ENCODE measurements at places on chromosomes 1 and 21. TPM values are rescaled to one million over a fixed set of nuclear protein-coding genes. Genes with fewer than 3 reads are reported as not detected.
A peak's percentile ranks its signal among the peaks of the same experiment; 100 is the strongest.

- DNase-seq, result no peak
Observed at GRCh38 chr1:167158111-167158812, 62.4 kb upstream of the POU2F1 start.

GRCh38 chr1:63888984-63889383, 115.2 kb downstream of the ROR1 start:
- DNase-seq, result no peak

ST7L gene
- total RNA-seq, result 17.5 TPM

DNA sequence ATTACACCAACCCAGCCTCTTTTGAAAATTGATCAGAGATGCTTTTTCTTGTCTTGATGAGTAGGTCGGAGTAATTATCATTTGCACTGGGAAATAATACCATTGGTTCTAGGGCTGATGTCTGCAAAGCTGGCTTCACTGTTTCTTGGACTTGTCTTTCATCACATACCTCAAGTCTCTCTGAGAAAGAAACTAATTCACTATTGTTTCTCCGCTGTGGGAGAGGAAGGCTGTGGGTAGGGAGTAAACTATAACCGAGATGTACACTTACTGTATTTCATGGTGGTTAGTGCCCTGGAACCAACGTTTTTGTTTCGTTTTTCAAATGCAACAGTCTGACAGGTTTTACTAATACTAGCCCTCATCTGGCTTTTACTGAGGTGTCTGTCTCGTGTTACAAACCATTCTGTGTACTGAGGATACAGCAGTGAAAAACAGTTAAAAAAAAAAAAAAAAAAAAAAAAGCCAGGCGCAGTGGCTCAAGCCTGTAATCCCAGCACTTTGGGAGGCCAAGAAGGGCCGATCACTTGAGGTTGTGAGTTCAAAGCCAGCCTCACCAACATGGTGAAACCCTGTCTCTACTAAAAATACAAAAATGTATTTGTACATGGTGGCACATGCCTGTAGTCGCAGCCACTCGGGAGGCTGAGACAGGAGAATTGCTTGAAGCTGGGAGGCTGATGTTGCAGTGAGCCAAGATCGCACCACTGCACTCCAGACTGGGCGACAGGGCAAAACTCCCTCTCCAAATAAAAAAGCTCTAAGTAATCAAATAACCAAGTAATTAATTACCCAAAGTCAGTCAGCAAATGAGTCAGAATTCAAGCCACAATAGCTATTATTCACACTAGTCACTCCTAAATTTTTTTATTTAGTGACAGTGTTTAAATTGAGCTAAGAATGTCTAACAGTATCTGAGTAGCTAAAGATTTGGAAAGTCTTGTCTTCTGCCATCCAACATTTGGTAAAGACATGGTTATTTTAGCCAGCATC, 23.3 kb downstream of the TOMM20 start:
- no peak for DNase-seq

LAMC2 gene
- 13.0 TPM for total RNA-seq

DNA sequence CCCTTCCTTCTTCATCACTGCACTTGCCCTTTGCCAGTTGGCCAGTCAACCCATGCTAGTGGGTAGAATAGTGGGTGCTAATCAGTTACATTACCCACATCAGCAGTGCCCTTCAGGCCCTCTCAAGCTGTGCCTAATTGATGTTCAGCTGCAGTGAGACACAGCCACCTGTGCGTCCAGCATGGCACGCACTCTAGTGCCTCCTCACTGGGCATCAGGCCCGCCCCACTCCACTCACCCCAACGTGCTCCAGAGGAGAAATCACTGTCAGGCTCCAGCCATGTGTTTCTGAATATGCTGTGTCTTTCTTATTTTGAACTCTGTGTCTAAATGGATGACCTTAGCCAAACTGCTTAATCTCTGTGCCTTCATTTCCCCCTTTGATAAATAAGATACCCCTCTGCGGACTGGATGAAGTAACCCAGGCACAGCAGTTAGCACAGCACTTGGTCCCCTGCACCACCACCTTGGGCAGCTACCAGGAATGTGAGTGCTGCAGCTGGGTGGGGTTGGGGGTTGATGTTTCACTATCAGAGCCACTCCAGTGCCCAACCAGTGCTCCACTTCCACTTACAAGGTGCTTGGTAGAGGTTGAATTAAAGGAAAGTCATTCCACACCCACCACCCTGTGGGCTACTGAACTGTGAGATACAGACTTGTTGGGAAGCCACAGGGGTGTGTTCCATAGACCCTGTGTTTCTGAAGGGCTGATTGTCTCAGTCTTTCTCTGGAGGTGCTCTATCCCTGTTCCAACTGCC, 8.9 kb upstream of the ADORA3 start:
- DNase-seq, result no peak

GRCh38 chr1:147334292-147334691, 91.8 kb downstream of the CHD1L start:
- no peak for DNase-seq

PTGFR gene
- 0.13 TPM for total RNA-seq

- DNase-seq, result no peak
Observed at GRCh38 chr21:42093991-42094421, 22.9 kb downstream of the UMODL1 start.

GRCh38 chr1:230694464-230694863, 19.5 kb downstream of the AGT start:
- no peak for DNase-seq

- DNase-seq, result no peak
Observed at GRCh38 chr1:89121641-89122040, 4.3 kb downstream of the GBP2 start.

DNA sequence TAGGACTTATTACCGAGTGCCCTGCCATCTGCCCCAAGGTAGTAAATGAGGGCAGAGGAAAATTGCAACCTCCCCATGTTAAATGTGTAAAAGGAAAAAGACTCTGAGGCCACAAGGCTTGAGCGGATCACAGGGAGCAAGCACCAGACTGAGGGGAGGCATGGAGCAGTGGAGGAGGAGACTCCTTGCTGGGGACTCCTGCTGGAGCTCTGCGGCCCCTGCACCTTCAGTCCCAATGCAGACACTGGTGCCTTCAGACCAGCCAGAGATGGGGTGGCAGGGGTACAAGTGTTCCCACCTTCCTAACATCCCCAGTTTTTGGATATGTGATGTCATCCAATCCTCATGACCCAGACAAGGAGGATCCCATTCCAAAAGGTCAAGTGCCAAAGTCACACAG, 128.4 kb upstream of the NGF start:
- DNase-seq, result no peak

DNA sequence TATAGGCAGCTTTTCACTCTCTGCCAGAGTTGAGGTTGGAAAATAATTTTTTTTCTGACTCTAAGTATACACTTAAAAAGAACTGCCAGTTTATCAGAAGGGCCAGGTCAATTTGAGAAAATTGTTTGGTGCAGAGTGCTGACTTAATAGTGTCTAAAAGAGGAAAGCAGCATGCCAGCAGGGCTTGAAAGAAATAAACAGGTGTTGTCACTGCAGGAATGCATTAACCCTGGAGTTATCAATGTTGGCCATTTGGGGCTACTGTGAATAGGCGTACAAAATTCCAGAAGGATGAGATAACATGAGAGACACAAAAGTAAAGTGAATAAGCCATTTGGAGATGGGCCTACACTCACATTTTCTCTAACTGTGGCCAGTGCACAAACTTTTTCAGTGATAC, 220.6 kb upstream of the PLD5 start:
- DNase-seq, result no peak

GRCh38 chr1:168317309-168317708, 36.6 kb downstream of the TBX19 start:
- no peak for DNase-seq

GRCh38 chr1:182264185-182264584, 127.4 kb downstream of the GLUL start:
- no peak for DNase-seq

DNA sequence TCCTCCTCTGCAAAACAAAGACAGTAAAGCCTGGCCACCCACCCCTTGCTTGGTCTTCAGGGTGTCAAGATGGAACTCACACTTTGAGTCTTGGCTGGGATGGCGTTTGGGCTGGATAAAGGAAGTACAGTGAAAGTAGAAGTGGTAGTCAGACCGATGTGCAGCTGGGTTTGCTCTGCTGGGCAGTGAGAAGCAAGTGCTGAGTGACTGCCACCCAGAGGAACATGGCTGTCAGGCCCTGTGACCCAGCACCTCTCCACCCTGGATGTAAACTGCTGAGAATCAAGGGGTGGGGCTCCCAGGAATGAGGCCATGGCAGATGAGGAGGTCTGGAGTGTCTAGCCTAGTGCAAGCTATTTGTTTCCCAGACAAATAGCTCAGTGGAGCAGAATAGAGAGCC, 51.2 kb downstream of the POFUT2 start:
- no peak for DNase-seq

- no peak for DNase-seq
Observed at GRCh38 chr1:178607718-178608408, 95.0 kb downstream of the TEX35 start.

DNA sequence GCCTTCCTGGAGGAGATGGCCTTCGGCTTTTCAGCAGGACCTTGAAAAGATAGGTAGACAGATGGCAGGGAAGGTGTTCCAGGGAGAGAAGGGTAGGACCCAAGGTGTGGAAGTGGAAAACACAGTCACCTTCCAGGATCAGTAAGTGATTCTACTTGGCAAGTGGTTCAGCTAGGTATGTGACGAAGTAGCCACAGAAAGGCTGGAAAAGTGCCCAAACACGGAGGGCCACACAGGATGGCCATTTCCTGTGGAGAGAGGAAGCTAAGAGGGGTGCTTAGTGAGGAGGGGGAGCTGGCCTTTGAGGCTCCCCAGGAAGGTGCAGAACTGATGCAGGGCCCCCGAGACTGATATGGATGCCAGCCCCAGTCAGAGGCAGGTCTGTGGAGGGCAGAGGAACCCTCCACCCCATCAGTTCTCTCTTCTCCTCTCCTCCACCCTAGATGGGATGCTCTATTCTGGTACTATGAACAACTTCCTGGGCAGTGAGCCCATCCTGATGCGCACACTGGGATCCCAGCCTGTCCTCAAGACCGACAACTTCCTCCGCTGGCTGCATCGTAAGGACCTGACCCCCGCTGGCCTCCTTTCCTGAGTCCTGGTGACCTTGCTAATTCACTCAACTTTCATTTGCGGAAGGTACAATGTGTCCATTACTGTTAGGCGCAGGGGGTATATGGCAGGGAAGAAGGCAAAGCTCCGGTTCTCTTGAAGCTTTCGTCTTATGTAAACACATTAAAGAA, 6.8 kb downstream of the SEMA4A start:
- no peak for DNase-seq

RCSD1 gene
- 0.07 TPM for total RNA-seq

GRCh38 chr21:26365849-26366248, 195.3 kb upstream of the APP start:
- DNase-seq, result no peak

DNA sequence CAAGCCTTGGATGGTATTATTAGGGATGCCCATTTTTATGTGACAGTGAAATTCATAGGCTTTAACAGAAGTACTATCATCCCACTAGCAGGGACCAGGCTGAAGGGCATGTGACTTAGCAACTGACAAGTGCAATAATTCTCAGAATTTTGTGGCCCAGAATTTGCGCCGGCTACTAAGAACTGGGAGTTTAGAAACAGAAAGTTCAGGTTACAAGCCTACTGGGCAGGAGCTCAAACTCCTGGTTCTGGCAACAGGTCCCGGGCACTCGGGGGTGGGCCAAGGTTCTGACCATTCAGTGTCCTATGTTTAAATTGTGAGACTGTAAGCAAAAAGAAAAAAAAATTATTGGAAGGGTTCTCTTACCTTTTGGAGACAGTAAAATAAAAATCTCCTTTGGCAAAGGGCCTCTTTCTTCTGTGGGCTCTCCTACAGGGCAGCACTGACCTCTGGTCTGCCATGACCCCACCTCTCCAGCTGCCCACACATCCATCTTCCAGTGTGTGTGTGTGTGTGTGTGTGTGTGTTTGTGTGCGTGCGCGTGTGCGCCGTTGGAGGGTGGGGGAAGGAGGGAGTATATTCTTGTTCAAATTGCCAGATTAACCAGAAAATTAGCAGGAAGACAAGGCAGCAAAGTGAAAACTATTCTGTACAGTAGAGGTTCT, 26.1 kb downstream of the IRF2BP2 start:
- DNase-seq, result no peak

GRCh38 chr1:230426246-230427093, at the start of gene PGBD5:
Gene PGBD5 (minus strand): TSS chr1:230426332. CDS start chr1:230425928, 404 bp downstream.
- no peak for DNase-seq

DNA sequence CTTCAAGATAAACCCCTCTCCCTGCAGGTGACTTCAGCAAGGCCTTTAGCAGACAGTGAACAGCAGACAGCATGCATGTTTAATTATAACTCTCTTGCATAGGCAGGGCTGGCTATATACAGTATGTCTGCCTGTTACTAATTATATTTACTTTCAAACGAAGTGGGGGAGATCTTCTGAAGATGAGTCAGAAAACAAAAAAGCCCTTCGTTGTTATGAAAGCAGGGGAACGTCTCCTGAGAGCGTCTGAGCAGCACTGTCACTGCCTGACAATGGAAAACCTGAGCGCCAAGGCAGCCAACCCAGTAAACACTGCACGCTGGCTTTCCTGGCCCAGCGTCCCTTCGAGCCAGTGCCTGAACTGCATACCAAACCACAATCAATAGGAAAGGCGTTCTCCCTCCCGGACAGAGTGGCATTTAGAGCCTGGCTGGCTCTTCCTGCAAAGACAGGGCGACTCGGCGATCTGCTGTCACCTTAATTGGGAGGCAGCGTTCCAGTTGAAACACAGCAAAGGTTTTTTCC, 54.1 kb downstream of the TOMM20 start:
- no peak for DNase-seq

GRCh38 chr1:204449678-204450280, 38.2 kb upstream of the PPP1R15B start:
- DNase-seq, result no peak

GRCh38 chr21:44880405-44881197, 7.1 kb upstream of the PTTG1IP start:
- DNase-seq, result peak; percentile 83

DNA sequence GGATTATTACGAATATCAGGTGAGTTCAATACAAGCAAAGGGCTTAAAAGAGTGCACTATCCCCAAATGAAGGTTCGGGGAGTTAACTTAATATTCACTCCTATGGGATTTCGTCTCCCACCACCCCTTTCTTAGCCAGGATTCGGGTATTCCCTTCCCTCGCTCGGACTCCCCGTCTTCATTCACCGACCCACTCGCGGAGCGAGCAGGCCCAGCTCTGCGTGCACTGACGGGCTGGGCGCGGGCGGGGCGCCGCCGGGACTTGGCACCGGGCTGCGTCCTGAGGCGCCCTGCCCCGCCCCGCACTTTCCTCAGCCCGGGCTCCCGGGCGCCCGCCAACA, 7.7 kb upstream of the MPZL1 start:
- no peak for DNase-seq

SLC35A3 gene
- 20.8 TPM for total RNA-seq

DYRK3 gene
- total RNA-seq, result 13.4 TPM
